ENCODE measurements at places on chromosomes 3 and 15.
A peak's percentile ranks its signal among the peaks of the same experiment; 100 is the strongest.

DNA sequence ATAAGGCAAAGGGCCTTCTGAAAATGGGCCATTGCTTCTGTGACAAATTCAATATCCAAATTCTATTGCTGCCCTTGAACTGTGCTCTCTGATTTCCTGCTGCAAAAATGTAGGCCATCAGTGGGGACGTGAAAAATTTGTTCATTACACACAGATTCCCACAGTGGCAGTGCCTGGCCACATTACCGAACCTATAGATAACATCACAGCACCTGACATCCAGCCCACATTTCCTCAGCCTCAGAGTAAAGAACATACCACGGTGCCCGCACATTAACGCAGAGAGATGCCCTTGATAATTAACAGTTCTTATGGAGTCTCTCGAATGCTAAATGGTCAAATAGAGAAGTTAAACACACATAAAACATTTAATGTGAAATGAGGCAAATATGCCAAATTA, 931.6 kb upstream of the CFAP20DC start:
- DNase-seq, result peak; percentile 13

GRCh38 chr3:141793476-141794260, 30.5 kb downstream of the GRK7 start:
- no peak for DNase-seq

DNA sequence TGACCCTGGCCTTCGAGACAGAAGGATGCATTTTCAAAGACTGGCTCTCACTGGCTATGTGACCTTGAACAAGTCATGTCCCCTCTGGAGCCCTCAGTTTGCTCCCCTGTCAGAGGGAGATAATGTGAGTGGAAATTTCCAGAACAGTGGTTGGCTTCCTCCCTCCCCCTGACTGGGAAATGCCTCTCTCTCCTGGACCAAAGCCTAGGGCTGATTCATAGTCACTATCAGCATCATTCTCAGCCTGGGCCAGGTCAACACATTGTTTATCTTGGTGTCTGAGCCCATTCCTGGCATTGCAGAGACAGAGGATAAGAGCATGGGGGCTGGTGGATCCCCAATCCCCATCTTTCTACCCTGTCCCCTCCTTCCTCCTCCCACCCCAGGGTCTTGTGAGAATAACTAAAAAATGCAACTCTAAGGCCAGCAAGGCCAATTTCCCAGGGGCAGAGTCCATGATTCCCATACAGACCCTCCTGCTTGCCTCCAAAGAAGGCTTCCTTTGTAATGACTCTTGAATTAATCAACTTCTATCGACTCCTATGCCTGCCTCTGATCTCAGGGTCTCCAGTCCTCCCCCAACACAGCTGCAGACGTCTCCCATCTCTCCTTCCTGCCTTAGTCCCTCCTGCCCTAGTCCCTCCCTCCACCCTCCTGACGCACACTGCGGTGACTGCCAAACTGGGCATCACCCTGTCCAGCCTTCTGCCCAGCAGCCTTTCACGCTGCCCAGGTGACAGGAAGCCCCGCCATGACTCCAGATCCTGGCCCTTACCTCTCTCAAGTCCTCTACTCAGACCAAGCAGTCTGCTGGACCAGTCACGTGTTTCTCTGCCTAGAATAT, 35.4 kb upstream of the CORO2B start:
- DNase-seq, result no peak

- DNase-seq, result no peak
Observed at GRCh38 chr15:48102167-48102566, 18.6 kb upstream of the SLC24A5 start.

- DNase-seq, result peak; percentile 24
Observed at GRCh38 chr15:43346305-43346704, 15.9 kb upstream of the LCMT2 start.

DNA sequence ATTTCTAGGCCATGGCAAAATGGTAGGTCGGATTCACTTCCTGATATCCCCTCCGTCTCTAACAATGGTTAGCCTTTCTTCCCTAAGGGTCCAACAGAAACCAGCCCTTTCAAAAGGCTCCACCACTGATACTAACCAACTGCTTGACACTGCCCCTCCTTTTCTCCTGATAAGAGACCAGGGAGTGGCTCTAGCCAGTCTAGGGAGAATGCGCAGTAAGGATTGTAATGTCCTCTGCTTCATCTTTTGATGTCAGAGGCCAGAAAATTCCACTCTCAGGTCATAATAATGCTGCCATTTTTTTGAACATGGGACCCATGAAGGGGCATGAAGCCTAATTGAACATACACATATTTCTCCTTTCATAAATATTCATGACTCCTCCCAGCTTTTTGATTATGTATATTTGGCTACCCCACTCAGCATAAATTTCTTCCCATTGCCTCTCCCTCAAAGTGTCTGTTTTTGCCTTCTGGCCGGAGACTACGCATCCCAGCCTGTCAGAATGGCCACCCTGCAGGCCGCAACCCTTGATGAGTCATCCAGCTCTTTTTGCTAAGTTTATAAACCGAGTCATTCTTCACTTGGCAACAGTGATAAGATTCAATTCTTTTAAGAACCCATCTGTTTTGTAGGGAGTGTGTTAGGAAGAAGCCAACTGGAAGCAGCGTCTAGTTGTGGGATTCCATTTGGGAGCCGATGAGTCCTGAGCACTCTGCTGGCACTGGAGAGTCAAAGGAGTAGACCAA, 189.0 kb upstream of the MCTP2 start:
- DNase-seq, result no peak

- peak; percentile 84 for DNase-seq
Observed at GRCh38 chr3:112043621-112044201, 9.2 kb downstream of the TMPRSS7 start.

- peak; percentile 88 for DNase-seq
Observed at GRCh38 chr3:183385698-183386613, 42.5 kb downstream of the MCF2L2 start.

- no peak for DNase-seq
Observed at GRCh38 chr15:35784745-35785144, 238.8 kb upstream of the DPH6 start.

DNA sequence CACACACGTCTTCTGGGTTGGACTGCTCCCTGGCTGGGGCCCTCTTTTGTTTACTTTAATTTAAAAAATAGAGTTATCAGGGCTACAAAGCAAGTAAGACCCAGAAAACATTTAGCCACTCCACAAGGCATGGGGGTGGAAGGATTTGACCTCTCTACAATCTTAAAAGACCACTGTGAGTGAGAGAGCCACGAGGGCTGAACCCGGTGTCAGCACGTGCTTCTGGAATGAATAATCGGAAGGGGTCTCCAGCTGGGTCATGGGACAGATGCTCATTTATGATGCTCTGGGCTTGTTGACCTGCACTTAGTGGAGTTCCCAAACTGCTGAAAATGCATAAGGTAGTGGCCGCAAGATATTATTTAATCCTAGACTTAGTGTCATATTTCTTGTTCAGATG, 52.4 kb downstream of the EIF4E3 start:
- no peak for DNase-seq

DNA sequence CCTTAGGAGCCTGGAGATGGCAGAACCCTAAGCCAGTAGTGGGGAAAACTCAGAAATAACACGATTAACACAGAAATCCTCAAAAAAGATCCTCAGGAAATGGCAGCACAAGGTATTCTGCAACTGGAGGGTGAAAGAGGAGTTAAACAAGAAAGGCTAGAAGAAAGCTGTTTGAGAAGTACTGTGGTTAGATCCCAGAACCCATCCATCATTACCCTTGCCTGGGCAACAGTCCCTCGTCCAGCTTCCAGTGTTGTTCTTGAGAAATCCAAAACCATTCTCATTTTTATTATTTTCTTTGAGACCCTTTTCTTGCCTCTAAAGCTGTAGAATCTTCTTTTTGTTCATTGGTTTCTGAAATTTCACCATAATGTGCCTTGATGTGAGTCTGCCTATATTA, 2.7 kb upstream of the CDCP1 start:
- DNase-seq, result no peak

DNA sequence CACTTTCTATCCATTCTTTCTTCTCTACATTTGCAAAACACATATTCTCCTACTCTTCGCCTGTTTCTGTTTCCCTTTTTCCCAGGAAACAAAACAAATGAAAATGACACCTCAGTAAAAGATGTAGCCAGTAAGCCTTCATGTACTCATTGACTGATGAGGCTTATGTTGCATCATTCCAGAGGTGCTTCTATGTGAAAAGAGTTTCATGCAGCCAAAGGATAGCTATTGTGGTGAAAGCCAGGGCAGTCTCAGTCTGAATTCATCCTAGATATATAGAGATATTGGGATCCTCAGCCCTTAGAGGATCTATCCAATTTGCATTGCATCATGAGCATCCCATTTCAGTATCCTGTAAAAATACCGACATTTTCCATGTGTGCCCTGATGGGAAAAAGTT, 267.3 kb downstream of the GAP43 start:
- DNase-seq, result no peak

DNA sequence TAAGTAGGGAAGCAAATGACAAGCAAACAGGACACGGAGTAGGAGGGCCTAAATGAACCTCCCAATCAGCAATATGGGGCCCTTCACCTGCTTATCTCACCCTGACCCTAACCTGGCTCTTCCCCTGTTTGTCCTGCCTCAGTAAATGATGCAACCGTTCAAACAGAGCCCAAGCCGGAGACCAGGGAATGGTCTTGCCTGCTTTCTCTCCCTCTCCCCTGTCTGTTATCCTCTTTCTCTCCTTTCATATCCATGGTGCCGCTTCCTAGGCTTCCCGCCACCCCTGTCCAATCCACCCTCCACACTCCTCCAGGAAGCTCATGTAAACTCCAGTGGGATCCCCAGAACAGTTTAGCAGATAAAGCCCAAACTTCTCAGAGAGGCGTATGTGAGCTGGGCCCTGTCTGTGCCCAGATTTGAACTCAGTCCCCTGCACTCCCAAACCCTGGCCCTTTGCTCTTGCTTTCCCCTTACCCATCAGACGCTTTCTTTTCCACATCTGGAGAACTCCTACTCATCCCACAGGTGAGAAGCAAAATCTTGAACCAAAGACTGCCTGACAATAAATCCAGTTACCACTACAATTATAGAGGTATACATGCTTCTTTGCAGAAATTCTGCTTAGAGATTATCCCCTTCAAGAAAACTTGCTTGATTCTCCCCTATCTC, 45.7 kb upstream of the STT3B start:
- DNase-seq, result no peak

- no peak for DNase-seq
Observed at GRCh38 chr3:177362626-177363025, 165.3 kb upstream of the TBL1XR1 start.

GRCh38 chr3:42652611-42653302, 740 bp upstream of the ZBTB47 start:
- DNase-seq, result peak; percentile 56

DNA sequence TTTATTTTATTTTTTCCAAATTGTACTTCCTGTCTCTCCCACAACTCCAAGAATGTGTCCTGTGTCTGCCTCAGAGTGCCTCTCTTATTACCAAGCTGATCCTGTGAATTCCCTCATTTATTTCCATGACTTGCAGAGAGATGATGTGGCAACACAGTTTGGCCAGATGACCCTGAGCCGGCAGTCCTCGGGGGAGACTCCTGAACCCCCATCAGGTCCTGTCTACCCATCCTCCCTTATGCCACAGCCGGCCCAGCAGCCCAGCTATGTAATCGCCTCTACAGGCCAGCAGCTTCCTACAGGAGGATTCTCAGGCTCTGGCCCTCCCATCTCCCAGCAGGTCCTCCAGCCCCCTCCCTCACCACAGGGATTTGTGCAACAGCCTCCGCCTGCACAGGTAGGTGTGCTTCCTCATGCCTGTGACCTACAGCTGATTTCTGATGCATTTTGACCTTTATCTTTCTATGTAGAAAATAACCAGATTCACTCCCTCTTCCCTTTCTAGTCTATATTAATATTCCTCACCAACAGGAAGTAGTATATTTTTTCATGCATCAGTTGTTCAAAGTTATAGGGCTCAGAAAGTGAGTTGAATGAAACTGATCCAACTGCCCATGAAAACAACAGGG, 100.0 kb downstream of the ARPP21 start:
- no peak for DNase-seq

DNA sequence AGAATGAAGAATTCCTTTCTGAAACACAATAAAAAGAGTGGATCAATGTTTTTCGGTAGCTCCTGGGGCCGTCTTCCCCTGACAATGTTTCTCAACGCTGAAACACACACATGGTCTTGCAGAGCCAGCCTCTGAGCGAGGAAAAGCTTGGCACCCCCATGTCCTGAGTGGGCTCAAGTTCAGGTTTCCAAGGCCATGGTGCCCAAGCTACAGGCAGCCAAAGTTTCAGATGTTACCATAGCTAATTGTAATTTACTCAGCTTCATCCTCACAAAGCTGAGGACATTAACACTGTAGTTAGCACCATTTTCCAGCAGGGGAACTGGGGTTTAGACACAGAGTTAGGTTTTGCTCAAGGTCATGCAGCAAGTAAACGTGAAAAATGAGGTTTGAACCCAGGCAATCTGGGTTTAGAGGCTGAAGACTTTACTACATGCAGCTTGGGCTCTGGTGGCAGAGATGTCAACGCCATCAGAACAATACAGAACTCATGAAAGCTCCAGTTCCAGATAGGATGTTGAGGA, 199.1 kb downstream of the TJP1 start:
- no peak for DNase-seq

DNA sequence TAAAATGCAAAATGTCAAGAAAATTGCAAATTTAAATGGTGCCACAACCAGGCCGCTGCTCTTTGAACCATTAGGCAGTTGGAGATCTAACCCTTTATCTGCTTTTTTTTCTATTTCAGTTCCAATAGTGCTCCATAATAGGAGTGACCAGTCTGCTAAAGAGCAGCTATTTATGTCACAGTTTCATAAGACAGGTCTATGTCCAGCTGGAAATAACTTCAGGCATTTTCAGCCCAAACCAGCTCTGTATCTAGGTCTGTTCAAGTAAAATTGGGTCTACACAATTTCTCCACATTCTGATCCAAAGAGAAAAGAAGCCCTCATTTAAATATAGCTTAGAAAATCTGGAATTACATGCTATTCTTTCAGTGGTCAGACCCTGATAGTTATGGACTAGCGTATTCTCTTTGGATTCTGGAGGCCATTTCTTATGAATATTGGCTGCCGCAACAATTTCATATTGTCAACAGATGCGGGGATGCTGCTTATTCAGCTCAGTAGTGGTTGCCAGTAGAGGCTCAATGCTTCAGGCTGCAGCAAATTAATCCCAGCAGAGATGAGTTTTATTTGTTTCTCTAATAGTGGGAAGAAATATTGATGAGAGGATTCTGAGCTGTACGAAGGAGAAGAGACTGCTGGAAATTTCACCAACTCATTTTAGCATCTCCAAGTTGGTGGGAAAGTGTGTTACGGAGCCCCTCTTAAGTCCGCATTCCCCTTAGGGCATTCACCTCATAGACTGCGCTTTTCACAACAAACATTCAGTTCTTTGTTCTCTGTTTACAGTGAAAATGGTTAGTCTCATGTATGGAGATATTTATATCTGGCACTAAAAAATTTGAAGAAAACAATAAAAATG, 887.0 kb downstream of the ROBO1 start:
- DNase-seq, result no peak

DNA sequence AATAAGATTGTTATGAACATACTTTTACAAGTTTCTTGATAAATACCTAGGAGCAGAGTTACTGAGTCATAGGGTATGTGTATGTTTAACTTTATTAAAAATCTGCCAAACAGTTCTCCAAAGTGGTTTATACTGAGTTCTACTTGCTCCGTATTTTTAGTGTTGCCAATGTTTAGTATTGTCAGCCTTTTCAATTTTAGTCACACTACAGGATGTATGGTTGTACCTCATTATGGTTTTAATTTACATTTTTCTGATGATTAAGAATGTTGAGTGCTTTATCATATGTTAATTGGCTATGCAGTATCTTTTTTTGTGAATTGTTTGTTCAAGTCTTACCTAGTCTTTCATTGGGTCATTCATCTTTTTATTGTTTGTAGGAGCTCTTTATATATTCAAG, 4.3 kb downstream of the TMOD3 start:
- no peak for DNase-seq
